ENCODE measurements at places on chromosomes 6 and 20.
A peak's percentile ranks its signal among the peaks of the same experiment; 100 is the strongest.

DNA sequence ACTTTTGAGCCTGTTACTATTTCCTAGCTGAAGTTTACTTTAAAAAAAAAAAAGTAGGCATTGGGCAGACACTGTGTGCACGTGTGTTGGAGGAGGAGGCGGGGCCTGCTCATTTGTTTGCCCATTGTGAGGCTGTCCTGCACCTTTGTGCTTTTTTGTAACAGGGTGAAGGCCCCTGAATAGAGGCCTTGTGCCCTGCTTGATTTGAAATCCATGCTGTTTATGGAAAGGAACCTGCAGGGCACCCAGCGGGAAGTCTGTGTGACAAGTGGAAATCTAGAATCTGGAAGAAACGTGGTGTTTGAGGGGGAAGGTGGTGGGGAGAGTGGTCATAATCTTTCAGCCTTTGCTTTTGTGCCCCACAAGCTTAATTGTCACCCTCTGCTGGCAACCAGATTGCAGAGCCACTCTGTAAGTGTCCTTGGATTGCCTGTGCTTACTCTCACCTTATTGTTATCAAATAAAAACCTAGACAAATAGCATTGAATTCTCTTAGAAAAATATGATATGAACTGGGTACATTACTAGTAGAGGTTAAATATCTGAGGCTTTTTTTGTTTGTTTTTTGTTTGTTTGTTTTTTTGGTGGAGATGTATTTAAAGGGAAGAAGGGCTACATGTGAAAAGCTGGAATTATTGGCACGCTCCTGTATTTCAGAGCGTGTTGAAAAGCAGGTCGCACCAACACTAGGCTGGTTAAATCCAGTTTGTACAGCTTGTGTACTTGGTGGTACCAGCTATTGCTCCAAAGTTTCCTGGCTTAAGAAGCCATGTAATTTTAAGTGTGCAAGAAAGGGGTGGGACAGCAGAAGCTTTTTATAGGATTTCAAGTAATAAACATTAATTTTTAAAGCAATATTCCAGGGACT, 156.3 kb downstream of the ARID1B start:
- no peak for DNase-seq

DNA sequence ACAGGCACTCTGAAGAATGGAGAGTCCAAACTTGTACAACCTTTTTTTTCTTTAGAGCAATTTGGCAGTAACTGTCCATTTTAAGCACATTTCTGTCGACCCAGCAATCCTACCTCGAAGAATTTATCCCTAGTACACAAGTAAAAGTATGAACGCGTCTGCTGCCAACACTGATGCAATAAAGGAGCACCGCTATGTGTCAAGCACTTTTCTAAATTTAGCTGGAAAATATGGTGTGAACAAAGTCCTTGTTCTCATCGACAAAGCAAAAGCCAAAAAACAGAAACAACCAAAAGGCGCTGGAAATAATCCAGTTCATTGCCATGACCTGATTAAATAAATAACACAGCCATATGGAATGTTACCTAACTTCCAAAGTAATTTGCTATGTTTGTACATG, 1.1 kb downstream of the DPM1 start:
- peak; percentile 62 for DNase-seq

- no peak for DNase-seq
These were observed 47.3 kb upstream of the CLIC5 start for GRCh38 chr6:46062991-46063390.

- peak; percentile 79 for DNase-seq
These were observed 72.5 kb downstream of the ATP9A start for GRCh38 chr20:51695574-51696303.

DNA sequence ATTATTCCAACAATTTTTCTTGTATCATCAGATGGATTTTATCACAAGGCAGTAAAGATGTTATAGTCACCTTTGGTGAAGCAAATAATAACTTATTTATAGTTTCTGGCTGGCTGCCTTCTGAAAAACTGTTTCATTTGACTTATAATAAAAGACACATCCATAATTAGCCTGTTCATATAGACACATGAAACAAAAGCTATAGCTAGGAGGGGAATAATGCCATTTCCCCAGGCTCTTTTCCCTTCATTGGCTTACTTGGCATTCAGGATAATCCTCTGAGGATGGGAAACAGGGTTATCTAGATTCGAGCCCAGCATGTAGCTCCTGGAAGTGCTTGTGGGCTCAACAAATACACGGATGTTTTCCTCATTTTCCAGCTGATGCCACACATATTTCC, 17.5 kb downstream of the MMP24 start:
- no peak for DNase-seq

DNA sequence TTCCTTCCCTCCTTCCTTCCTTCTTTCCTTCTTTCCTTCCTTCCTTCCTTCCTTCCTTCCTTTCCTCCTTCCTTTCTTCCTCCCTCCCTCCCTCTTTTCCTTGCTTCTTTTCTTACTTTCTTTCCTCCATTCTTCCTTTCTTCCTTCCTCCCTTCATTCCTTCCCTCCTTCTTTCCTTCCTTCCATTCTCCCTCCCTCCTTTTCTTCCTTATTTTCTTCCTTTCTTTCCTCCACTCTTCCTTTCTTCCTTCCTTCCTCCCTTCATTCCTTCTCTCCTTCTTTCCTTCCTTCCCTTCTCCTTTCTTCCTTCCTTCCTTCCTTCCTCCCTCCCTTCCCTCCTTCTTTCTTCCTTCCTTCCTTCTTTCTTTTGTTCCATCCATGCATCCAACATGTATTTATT, 35.1 kb upstream of the EDN3 start:
- DNase-seq: no peak

DNA sequence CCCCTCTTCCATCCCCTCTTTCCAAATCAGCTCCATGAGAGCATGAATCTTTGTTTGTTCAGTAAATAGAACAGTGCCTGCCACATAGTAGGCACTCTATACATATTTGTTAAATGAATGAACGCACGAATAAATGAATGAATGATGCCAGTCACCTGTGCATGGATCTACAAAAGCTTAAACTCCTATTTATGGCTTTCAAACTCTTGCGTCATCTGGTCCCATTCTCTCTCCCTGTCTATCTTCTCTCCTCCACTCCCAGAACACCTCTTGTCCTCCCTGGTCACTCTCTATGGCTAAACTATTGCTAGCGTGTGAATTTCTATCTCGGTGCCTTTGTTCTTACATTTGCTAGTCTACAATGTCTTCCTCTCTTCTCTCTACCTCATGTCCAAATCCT, 24.8 kb downstream of the SCGN start:
- no peak for DNase-seq

GRCh38 chr6:104218116-104218515, 641.6 kb downstream of the HACE1 start:
- DNase-seq: peak; percentile 50

DNA sequence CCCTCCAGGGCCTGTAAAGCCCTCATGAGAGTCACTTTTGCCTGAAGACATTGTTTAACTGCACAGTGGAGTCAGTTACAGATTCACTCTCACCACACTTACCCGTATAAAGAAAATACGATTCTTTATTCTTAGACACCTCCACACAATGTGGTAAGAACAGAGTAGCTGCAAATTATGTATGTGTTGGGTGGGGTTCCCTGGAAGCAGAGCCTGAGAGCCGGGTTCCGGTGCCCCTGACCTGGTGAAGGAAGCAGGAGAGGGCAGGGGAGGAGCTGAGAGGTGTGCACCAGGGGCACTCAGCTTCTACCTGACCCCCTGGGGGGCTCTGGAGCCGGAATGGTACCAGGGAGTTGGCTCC, 11.5 kb downstream of the BANF2 start:
- DNase-seq: no peak

GRCh38 chr6:101396548-101397173, 3.2 kb downstream of the GRIK2 start:
- peak; percentile 56 for DNase-seq

DNA sequence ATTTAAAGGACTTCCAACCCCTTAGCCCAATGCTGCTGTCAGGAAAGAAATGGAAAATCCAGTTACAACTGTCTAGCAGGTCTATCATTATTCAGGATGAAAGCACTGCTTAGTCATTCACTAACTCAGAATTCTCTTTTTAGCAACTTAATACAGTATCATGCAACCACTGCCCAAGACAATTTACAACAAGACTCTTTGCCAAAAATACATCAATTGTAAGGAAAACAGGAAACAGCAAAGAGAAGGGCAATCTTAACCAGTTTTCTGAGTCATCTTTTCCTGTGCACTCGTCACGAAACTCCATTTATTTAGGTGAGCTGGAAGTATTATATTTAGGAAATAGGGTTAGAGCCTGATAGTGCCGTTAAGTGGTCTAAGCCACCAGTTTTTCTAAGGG, 1197.7 kb upstream of the CITED2 start:
- peak; percentile 94 for DNase-seq

DNA sequence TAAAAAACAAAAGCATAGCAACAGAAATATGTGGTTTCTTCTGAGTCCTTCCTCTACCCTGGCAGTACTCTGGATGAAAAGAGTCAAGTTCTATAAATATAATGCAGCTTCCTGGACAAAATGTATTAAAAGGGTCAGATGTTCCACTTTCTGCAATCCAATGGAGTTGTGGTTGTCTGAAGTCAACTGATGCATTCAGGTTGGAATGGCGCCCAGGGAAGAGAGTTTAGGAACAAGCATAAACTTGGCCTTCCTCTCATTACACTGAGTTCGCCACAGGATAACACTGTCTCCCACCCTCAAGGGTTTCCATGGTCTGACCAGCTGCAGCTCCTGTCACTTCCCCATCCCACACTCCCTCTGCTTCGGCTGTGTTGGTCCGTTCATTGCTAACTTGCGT, 66.4 kb downstream of the PLEKHG1 start:
- no peak for DNase-seq

DNA sequence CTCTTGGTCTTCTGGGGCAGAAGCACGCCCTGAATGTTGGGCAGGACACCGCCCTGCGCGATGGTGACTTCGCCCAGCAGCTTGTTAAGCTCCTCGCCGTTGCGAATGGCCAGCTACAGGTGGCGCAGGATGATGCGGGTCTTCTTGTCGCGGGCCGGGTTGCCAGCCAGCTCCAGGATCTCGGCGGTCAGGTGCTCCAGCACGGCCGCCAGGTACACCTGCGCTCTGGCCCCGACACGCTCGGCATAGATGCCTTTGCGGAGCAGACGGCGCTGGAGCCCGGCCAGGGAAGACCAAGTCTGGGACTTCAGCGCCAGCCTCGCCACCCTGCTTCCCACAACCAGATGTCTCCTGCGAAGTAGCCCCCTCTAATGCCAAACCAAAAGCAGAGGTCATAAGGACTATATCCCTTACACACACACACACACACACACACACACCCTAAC, 8.0 kb upstream of the SLC17A3 start:
- DNase-seq: no peak

DNA sequence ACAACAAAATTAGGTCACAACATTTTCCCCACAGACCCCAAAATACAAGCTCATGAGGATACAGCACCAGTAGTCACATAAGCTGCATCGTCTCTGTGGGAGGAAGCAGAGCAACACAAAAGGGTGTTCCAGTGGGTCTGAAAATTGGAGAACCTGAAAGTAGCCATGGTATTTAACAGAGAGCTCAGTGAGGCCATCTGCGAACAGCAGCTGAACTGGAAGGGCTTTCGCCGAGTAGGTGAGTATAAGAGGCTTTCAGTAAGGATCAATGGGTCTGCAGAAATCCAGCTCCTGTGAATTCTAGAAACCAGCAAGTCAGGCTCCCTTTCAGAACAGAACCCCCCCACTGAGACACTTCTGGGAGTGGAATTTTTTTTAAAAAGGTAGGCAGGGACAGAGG, 120.0 kb upstream of the RREB1 start:
- DNase-seq: no peak

GRCh38 chr6:78062993-78063392, 410.2 kb downstream of the MEI4 start:
- no peak for DNase-seq

GRCh38 chr6:75333676-75334200, 49.1 kb upstream of the TMEM30A start:
- DNase-seq: no peak

DNA sequence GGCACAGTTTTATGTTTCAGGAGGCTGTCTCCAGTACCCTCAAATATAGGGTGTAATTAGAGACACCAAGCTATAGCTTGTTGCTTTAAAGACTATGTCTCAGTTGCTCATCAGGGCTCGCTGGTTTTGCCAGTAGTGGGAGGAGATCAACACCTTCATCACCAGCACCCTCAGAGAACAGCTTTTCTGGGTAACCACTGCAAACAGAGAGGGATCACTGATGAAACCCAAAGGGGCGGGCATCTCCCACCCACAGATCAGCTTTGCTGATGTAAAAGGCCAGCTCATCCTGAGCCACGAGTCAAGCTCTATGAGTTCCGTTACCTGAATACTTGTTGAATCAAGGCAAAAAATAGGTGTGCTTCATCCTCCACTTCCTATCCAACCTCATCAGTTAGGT, 187.7 kb downstream of the AIG1 start:
- DNase-seq: no peak

Measured in iris pigment epithelial cell (primary cell).